Common myeloid progenitor, CD34-positive (primary cell): ENCODE measurements at places on chromosomes 6 and 20.
A peak's percentile ranks its signal among the peaks of the same experiment; 100 is the strongest.

DNA sequence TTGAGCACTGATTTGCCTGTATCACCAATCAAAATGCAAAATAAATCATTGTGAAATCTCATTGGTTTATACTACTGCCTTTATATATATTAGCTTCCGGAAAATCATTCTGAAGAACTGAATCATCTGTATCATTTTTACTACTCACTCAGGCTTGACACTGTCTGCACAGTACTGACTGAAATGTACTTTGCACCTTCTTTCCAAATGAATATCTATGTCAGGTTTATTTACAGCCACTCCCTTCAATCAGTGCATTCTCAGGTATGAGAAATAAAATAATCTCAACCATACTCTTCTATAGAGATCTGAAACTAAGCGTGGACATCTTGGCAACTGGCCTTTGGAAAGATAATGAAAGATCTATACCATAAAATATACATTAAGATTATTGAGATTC is 2.7 kb downstream of the KHDRBS2 start:
- no peak for DNase-seq

GRCh38 chr6:15882915-15883314 is 220.1 kb upstream of the DTNBP1 start:
- DNase-seq = no peak

DNA sequence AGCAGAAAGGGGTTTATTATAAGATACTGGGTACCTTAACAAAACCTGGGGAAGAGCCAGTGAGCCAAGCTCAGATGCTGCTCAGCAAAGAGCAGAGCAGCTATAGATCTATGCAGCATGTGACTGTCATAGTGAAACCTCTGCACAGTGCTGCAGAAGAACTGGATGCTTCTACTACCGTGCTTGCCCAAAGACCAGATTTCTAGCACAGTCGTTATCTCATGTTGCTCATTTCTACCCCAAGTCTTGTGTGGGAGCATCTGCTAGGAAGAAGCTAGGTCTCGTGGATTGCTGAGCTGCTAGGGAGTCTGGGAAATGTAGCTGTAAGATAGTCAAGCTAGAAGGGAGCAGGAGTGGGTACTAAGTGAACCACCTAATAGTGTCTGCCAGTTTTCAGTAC is 31.7 kb upstream of the GNRH2 start:
- DNase-seq = no peak

- DNase-seq = peak; percentile 97
These were observed 31.7 kb upstream of the CCR6 start for GRCh38 chr6:167091026-167091804.

DNA sequence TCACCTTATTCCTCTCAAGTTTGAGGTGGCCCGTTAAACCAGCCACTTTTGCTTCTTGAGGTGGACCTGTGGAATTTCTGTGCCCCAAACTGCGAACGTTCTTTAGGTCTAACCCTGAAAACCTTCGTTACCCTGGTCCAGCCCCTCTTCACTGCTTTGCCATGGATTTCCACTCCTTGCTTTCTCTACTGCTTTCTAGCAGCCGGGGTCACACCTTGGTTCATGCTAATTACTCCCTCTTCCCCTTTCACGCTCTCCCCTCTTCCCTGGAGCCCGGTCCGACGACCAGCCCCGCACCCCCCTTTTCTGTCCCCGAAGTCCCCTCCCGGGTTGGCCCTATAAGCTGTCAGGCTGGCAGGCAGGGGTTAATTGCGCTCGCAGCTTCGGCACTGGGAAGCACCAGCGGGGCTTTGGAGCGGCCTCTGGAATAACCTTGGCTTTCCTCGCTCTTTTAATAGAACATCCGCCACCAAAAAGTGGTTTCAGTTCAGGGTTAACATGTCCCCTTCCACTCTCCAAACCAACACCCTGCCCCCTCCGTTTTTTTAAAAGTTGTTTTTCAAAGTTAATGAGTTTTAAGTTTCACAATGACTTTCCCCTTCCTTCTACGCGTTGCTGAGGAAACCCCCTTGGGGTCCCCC is 1.4 kb upstream of the HIVEP1 start:
- DNase-seq = no peak

DNA sequence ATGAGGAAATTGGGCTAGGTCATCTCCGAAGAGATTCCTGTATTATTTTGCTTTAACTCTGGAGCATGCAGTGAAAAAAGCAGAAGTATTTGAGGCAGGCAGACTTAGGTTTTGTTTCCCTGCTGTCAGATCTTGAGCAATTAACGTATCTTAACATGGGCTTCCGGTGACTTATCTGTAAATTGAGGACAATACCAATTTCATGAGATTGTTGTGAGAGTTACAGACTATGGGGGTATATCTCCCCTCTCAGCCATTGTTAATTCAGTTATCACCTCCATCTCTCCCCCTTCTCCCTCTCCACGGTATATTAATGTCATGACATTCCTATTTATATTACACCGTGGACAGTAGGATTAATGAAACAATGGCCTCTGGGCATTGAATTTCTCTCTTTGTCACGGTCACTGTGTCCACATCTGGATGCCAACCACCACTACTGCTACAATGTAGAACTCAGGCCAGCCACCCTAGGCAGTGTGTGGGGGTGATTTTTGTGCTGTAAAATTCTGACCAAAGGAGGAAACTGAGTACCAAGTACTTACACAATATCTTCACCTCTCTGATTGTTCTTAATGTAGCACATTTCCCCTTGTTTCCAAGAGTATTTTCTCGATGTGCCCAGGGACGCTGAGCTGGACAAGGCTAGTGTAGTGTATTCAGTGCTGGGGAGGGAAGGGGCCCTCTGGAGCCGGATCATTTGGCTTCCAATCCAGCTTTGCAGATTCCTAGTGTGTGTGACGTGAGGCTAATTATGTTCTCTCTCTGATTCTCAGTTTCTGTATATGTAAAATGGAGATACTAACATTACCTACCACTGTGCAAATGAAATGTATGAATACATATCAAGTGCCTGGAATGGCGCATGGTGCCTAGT is 77.2 kb downstream of the GCNT2 start:
- DNase-seq = peak; percentile 84

DNA sequence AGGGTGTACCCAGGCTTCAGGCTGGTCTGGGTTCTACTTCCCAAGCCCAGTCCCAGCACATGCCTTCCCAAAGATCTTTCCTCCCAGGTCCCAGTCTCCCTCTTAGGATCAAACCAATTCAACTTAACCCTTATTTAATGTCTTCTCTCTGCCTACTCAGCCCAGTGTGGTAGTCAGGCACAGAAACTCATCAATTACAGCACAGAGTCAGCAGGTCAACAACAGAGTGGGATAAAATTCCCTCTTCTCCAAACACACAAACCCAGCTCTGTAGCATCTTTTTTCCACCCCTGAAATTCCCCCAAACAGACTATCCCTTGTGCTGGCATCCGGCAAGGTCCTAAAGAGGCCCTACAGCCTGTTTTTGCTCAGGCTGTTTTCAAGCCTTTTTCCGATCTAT is 47.3 kb upstream of the CDYL start:
- DNase-seq = no peak

- peak; percentile 91 for DNase-seq
These were observed 601.5 kb downstream of the UTRN start for GRCh38 chr6:144886682-144887081.

GRCh38 chr6:109187399-109188114 is 92.2 kb downstream of the CEP57L1 start:
- DNase-seq = peak; percentile 74

DNA sequence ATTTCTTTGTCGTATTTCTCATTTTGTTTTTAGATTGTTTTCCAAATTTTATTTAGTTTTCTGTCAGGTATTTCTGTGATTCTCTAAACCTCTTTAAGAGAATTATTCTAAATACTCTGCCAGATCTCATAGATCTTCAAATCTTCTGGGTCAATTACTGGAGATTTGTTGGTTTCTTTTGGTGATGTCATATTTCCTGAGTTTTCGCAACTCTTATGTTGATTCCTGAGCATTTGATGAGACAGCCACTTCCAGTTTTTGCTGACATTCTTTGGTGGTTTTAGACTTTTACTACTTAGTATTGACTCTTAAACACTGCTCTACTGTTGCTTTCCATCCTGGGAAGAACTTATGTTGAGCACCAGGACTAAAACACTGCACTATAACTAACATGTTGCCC is 21.9 kb downstream of the ADGB start:
- DNase-seq = no peak

DNA sequence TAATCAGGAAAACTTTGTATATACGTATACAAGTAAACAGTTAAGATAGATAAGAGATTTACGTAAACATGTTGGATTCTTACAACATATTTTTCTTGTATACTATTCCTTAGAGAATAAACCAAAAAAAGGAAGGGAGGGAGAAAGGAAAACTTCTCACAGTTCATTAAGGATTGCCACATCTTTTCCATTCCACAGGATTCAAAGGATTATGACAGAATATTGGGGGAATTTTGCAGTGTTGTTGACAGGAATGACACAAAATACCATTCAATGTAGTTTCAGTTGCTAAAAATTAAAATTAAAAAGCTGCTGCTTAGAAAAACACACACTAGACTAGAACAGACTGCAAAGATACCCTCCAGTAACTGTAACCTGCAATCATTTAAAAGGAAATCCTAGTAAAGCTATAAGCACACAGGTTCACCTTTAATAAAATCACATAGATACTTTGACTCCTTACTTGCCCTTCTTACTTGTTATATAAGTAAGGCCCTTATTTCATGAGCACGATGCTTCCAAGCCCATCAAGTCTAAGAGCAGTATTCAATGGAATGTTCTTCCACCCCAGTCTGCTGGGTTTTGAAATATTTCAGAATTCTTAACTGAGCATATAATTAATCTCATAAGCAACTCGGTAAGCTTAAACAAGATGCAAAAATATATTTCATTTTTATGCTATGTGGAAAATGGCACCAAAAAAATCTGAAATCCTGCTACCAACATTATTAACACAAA is 107.8 kb downstream of the SMLR1 start:
- no peak for DNase-seq

DNA sequence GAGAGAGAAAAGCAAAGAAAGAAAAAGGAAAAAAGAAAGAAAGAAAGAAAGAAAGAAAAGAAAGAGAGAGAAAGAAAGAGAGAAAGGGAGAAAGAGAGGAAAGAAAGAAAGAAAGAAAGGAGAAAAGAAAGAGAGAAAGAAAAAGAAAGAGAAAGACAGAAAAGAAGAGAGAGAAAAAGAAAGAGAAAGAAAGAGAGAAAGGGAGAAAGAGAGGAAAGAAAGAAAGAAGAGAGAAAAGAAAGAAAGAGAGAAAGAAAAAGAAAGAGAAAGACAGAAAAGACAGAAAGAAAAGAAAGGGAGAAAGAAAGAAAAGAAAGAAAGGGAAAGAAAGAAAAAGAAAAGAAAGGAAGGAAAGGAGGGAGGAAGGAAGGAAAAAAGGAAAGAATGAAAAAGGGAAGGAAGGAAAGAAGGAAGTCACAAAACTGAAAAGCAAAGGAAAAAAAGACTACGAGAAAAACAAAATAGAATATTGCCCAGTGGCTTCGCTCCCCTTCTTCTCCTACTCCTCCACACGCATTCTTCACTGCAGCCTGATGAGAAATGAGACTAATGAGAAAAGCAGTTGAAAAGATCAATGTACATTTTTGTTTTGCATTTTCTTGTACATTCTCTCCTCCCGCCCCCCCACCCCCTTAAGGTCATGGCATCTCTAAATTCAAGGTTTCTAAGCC is 170.0 kb downstream of the SOD2 start:
- no peak for DNase-seq

- no peak for DNase-seq
These were observed 1959.2 kb upstream of the DEFB115 start for GRCh38 chr20:29298271-29298590.

DNA sequence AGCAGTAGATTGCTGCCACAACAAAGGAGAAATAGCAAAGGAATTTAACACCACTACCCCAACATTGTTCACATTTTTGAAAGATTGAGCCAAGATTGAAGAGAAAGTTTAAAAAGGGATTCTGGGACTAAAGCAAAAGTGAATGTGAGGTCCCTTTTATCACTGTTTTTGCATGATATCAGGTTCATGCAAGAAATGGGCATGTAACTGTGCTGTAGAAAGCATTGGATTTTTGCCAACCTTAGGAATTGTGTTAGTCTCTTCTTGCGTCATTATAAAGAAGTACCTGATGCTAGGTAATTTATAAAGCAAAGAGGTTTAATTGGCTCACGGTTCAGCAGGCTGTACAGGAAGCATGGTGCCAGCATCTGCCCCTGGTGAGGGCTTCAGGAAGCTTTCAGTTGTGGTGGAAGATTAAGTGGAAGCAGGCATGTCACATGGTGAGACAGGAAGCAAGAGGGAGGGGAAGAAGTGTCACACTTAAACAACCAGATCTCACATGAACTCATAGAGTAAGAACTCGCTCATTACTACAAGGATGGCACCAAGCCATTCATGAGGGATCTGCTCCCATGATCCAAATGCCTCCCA is 4.6 kb upstream of the GJB7 start:
- peak; percentile 20 for DNase-seq

DNA sequence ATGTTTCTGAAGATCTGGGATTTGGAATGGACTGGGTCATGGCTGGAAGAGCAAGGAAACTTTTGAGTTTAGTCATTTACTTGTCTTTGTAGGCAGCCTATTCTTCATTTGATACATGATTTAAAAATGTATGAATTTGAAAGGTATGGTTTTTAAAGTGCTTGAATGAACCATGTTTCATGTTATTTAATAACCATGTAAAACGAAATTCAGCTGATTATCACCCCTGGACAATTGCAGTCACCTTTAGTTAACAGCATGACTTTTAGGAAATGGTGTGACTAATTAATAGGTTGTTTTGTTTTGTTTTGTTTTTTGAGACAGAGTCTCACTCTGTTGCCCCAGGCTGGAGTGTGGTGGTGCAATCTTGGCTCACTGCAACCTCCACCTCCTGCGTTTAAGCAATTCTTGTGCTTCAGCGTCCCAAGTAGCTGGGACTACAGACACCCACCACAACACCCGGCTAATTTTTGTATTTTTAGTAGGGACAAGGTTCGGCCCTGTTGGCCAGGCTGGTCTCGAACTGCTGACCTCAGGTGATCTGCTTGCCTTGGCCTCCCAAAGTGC is 2.1 kb downstream of the STX11 start:
- no peak for DNase-seq

GRCh38 chr6:105164418-105164817 is 15.4 kb downstream of the POPDC3 start:
- DNase-seq = no peak

DNA sequence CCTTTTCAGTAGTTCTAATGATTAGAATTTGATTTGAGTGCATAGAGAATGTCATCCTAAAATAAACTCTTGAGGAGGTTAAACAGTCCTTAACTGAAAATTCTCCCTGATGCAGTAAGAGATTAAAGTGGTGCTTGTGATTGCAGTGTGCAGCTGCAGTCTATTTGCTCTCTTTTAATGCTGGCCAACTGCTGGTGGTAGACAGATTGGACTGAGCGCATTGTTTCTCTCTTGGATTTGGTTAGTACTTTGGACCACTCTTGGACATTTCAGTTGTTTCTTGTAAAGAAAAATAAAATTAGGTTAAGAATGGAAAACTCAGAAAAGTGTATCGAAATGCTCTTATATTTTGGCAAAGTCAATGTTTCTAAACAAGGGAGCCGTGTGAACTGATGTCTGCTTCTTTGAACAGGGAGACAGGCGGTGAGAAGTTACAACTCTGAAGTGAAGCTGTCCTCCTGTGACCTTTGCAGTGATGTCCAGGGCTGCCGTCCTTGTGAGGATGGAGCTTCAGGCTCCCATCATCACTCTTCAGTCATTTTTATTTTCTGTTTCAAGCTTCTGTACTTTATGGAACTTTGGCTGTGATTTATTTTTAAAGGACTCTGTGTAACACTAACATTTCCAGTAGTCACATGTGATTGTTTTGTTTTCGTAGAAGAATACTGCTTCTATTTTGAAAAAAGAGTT is 127.2 kb downstream of the CD109 start:
- DNase-seq = no peak

GRCh38 chr6:43614396-43614730 is 14.7 kb downstream of the GTPBP2 start:
- DNase-seq = no peak
